ENCODE measurements at places on chromosomes 11 and 22.
A peak's percentile ranks its signal among the peaks of the same experiment; 100 is the strongest.

DNA sequence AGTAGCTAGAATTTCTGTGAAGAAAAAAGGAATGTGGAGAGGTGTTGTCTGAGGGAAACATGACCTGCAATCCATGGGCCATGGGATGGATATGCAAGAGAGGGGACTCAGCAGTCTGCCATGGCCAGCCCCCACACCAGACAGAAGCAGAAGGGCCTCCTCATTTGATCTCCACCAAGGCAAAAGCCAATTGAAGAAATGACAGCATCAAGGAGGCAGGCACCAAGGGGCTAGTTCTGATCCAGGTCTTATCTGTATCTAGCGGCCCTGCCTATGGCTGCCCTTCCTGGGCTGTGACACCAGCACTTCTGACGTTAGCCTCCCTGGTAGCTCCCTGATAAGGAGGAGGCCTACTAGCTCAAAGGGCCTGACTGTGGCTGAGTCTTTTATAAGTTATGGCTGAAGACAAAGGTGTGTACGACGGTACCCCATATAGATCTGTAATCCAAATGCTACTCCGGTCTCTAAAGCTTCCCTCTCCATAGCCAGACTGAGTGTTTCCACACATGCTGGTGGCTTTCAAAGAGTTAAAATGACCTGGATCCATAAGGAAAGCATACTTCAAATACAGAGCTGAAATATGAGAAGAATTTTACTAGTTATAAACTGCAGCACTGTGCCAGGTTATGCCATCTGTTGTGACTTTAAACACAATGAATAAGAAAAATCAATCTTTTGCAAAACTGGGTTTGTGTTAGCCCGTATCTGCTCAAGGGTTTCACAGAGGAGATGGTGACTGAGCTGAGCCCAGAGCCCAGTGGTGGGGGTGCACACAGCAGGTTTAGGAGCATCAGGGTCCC is 34.4 kb downstream of the HIRA start:
- DNase-seq: no peak

GRCh38 chr22:25404928-25405816 is 159.3 kb upstream of the GRK3 start:
- DNase-seq: peak; percentile 13

- no peak for DNase-seq
These were observed 306.1 kb upstream of the DDI1 start for GRCh38 chr11:103730131-103730940.

DNA sequence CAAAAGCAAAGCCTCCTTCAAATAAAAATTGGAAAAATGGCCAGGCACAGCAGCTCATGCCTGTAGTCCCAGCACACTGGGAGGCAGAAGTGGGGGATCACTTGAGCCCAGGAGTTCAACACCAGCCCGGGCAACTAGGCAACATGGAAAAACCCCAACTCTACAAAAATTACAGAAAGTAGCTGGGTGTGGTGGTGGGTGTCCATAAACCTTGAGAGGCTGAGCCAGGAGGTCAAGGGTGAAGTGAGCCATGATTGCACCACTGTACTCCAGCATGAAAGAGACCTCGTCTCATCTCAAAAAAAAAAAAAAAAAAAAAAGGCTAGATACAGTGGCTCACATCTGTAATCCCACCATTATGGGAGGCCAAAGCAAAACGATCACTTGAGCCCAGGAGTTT is 22.3 kb downstream of the DDX6 start:
- DNase-seq: no peak

GRCh38 chr11:70129051-70129592 is 51.0 kb downstream of the ANO1 start:
- DNase-seq: no peak

DNA sequence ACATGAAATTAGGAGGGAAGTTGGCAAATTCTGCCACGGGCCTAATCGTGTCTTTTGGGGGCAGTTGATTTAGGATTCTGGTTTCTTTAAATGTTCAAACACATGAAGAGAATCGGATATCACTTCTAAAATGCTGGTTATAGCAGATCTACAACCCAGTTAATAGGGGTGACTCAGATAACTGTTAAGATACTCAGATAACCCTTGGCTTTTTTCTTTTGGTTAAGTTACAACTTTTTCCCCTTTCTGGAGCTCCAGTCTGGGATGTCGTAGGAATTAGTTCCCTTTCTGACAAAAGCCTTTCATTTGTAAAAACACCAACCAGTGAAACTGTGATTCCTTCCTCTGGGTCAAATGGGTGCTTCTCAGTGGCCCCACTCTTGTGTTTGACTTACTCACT is 976 bp downstream of the DEPDC7 start:
- DNase-seq: no peak

- no peak for DNase-seq
These were observed 79.0 kb downstream of the CADM1 start for GRCh38 chr11:115425250-115425649.

DNA sequence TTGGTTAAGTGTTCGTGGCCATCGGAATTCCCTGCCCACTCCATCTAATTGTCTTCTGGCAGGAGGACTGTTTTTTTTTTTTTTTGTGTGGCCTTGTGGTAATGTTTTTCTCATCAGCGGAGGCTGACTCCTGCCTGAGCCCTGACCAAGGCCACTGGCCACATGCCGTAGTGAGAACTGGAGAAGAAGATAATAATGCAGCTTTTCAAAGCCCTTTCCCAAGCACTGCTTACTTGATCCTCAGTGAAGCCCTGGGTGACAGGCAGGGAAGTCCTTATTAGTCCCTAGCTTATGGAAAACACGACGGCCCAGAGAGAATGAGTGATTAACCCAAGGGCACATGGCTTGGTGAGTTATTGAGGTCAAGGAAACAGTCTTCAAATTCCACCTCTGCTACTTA is 71.2 kb downstream of the ADM start:
- DNase-seq: no peak

DNA sequence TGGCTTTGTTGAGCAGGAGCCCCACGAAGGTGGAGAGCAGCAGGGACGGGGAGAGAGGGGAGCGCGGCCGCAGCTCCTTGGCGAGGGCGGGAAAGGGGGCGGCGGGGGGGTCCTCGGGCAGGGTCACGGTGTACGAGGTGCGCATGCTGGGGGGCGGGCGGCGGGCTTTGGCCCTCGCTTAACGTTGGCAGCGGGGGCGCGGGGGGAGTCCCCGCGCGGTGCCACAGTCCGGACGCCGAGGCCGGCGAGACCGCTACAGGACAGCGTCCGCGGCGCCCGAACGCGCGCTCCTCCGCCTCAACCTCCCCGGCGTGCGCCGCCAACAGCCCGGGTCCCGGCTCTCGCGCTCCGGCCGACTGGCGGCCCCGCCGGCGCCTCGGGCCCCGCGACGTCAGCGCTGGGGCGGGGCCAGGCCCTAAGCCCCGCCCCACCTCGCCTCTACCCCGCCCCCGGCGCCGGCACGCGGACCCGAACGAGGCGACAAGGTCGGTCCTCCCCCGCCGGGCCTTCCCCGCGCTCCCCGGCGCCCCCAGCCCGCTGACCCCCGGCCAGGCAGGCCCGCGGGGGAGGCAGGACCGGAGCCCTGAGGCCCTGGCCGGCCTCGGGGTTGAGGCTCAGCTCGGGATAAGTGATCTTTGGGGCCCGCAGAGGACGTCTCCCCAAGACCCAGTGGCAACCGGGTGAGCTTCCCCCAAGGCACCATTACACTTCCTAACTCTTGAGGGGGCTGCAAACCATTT is 17.5 kb downstream of the USP2 start:
- no peak for DNase-seq

GRCh38 chr11:44892843-44893242 is 57.8 kb downstream of the TP53I11 start:
- DNase-seq: no peak

GRCh38 chr11:68677432-68677831 is 6.9 kb upstream of the GAL start:
- DNase-seq: no peak

- DNase-seq: no peak
These were observed 3.0 kb upstream of the RFPL3 start for GRCh38 chr22:32354360-32355351.

- no peak for DNase-seq
These were observed 19.1 kb downstream of the SPECC1L start for GRCh38 chr22:24289741-24290163.

- peak; percentile 77 for DNase-seq
These were observed at the start of gene TBRG1 for GRCh38 chr11:124622531-124623451. Gene TBRG1 (plus strand): TSS chr11:124622864. CDS start chr11:124623084, 220 bp downstream.

DNA sequence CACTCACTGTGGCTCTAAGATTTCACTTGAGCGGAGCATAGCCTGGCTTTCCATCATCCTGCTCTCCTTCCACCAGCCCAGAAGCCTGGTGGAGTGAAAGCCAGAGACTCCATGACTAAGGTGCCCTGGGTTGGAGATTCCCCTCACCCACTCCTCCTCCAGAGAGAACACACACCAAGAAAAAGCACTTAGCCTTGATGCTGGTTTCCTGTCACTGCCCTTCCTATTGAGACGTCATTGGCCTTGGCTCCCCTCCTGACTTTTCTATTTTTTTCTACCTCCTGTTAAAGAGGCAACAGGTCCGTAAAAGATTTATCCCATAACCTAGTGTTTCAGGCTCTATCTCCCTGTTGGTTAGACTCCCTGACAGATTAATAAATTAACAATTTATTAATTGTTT is 38.5 kb upstream of the APLNR start:
- no peak for DNase-seq

DNA sequence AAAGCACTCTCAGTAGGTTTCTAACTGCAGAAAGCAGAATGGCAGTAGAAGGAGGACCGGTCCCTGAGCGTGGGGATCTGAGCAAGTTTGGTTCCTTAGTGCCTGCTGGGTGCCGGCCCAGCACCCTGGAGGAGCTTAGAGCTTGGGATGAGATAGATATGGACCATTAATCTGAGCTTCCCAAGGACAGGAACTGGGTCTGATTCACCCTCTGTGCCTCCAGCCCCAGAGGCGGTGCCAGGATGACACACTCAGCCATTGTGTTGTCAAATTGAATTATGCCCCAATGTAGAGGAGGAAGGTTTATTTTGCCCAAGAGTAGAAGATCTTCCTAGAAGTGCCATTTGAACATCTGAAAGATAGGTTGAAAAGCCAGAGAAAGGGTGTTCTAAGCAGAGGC is 4.3 kb downstream of the ZC3H7B start:
- DNase-seq: no peak

DNA sequence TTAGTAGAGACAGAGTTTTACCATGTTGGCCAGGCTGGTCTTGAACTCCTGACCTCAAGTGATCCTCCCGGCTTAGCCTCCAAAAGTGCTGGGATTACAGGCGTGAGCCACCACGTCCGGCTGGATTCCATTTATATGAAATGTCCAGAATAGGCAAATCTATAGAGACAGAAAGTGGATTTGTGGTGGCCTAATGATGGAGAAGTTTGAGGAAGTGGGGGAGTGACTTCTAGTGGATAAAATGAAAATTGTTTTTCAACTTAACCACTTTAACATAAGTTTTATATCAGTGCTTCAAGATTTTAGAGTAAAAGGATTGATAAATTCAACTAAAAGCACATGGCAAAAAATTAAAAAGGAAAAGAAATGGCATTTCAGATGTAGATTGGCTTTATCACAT is 66.2 kb downstream of the HIPK3 start:
- no peak for DNase-seq

GRCh38 chr11:119478711-119479285 is 55.8 kb upstream of the THY1 start:
- DNase-seq: no peak

DNA sequence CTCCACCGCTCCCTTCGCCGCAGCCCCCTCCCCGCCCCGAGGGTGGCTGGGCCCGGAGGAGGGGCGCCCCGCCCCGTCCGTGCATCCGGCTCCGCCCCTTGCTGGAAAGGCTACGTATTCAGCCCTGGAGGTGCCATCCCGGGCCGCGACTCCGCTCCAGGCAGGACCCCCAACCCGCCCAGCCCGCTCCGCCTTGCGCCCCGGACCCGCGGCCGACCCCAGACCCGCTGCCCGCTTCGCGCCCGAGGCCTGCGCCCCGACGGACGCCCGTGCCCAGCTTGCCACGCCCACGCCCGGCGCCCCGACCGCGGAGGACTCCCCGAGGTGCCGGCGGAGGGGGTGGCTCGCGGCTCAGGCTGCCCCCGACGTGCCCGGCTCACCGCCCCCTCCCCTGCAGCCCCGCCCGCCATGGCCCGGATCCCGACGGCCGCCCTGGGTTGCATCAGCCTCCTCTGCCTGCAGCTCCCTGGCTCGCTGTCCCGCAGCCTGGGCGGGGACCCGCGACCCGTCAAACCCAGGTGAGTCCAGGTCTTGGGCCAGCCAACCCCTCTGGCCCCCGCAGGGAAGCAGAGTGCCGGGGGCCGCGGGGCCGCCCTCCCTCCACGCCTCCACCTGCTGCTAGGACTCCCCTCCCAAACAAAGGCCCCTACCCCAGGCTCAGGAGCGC is at the start of gene ADM2:
ADM2 (plus strand) TSS at position 104 of the 667 bp plus-strand sequence; CDS start at position 409, 305 bp downstream.
- DNase-seq: peak; percentile 52

- no peak for DNase-seq
These were observed 26.3 kb upstream of the SORL1 start for GRCh38 chr11:121425828-121426227.

DNA sequence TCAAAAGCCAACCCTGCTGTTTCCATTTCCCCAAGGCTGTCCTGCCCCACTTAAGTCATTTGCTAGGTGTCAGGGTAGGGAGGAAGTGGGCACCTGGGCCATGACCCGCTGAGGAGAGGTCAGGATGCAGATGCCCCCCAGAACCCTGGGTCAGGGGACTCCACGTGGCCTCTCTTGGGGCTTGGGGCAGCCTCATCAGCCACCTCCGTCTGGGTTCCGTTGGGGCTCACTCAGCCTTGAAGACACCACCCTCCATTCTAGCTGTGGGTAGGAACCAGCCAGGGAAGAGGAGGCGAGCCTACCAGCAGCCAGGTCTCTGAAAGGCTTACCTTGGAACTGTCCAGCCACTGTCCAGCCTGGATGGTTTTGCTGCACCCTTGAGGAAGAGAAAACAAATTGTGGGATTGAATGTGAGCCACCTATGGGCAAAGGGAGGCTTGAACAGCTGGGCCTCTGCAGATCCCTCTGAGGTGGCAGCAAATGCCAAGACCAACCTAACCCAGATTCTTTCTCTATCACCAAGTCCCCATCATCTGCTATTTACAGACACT is 2.5 kb downstream of the APOL4 start:
- no peak for DNase-seq

DNA sequence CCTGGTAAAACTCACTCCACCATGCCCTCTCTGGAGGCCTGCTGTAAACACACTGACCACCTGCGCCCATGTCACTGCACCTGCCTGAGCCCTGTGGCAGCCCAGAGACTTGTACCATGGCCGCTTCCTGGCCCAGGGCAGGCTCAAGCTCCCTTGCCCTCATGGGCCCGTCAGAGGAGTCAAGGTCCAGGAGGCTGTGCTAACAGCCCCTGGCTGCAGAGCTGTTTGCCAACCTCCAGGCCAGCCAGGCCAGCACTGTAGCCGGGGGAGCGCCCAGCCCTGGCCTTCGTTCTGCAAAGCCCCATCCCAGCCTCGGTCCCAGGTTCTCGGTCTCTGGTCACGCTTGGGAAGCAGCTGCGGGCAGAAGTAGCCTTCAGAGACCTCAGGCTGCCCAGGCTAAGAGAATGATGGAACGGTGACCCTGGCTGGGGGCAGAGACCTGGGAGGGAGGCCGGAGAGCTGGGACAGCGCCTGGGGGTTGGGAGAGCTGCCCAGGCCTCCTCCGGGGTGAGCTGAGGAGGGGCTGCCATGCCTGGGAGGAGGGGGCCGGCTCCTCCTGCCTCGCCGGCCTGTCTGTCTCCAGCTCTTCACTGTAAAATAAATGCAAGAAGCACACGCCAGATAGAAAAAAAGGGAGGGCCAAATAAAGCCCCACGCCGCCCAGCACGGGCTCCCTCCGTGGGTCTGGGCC is 11.9 kb upstream of the TCF20 start:
- no peak for DNase-seq
